IMR-90 (cell line): ENCODE measurements at places on chromosomes 6 and 20.

- H3K4me1 ChIP-seq: no peaks in the 10 kb centered on the region
- H3K27ac ChIP-seq: no peak overlapping the region; the same call in 1 of the 2 replicates
- 0 out of 2 replicates have a peak, but pooled peaks cover 1% of the 10 kb centered on the region for H3K27me3 ChIP-seq
Measured at GRCh38 chr6:14118091-14118439, 493 bp downstream of the CD83 start.

GRCh38 chr6:101840100-101840499 lies 446.6 kb downstream of the GRIK2 start:
- H3K4me1 ChIP-seq: no peaks in the 10 kb centered on the region
- H3K27me3 ChIP-seq: no peaks in the 10 kb centered on the region
- no peaks in the 10 kb centered on the region for H3K36me3 ChIP-seq
- H3K4me3 ChIP-seq: no peak overlapping the region
- H3K27ac ChIP-seq: no peak overlapping the region

DNA sequence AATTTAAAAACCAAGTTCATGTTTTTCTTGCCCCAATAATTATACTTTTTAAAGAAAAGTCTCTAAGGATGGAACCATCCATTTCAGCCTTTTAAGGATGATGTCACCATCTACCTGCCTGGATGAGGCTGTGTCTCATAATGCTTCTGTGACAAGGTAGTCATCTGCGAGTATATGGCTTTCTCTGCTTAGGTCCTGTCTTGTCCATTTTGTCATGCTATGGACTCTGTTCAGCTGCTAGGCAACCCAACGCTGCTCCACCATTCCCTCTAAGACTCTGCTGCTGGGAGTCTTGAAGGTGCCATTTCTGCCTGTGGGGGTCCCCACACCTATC lies 459.8 kb upstream of the RUNX2 start:
- H3K27ac ChIP-seq: no peak overlapping the region
- H3K4me3 ChIP-seq: no peak overlapping the region
- H3K27me3 ChIP-seq: no peaks in the 10 kb centered on the region
- DNase-seq: no peak
- no peaks in the 10 kb centered on the region for H3K36me3 ChIP-seq

GRCh38 chr20:1426231-1426849 lies 33.5 kb upstream of the FKBP1A start:
- peaks cover 7% of the 10 kb centered on the region for H3K4me1 ChIP-seq
- H3K36me3 ChIP-seq: no peaks in the 10 kb centered on the region
- no peak overlapping the region for H3K27ac ChIP-seq
- no peak for DNase-seq
- no peaks in the 10 kb centered on the region for H3K27me3 ChIP-seq

GRCh38 chr6:166469426-166469961 lies 86.8 kb upstream of the MPC1 start:
- H3K36me3 ChIP-seq: peaks cover 40% of the 10 kb centered on the region
- no peak overlapping the region for H3K4me3 ChIP-seq
- no peak overlapping the region for H3K27ac ChIP-seq
- DNase-seq: no peak

- no peak overlapping the region for H3K4me3 ChIP-seq
- H3K4me1 ChIP-seq: no peaks in the 10 kb centered on the region
- H3K27me3 ChIP-seq: no peaks in the 10 kb centered on the region
- peaks cover 8% of the 10 kb centered on the region for H3K36me3 ChIP-seq
Measured at GRCh38 chr20:37755665-37756064, 61.8 kb downstream of the CTNNBL1 start.

GRCh38 chr6:20811109-20811761 lies 277.0 kb downstream of the CDKAL1 start:
- H3K4me1 ChIP-seq: peaks cover 6% of the 10 kb centered on the region
- H3K27me3 ChIP-seq: no peaks in the 10 kb centered on the region
- H3K36me3 ChIP-seq: no peaks in the 10 kb centered on the region

DNA sequence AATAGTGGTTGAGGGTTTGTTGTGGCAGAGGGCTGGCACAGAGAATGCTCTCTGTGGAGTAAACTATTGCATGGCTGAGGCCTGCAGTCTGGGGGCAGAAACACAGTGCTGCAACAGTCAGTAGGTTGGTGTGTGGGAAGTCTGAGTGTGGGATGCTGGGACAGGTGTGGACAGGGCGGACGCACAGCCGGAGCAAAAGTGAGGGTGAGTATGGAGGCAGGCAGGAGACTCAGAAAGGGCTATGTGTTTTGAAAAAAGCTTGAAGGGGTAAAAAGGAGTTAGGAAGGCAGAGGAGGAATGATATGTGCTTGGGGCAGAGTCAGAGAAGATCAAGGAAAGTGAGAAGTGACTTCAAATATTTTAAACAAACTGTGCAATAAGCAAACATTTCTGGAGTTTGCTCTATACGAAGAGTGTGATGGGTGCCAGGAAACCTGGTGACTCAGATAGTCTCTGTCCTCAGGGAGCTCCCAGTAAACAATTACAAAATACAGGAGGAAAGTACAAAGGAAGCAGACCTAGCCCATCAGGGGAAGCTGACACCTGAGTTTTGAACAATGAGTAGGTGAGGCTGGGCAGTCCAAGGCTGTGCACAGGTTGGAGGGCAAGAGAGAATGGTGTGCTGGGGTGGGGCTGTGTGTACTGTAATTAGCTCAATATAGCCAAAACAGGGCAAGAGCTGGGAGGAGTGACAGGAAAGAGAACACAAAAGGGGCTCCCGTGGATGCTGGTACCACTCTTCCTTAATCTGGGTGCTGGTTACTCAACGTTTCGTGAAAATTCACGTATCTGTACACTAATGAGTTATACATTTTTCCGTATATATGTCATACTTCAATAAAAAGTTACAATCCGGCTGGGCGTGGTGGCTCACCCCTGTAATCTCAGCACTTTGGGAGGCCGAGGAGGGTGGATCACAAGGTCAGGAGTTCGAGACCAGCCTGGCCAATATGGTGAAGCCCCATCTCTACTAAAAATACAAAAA lies 55.2 kb downstream of the PIGU start:
- DNase-seq: peak; percentile 64
- H3K36me3 ChIP-seq: no peaks in the 10 kb centered on the region
- no peak overlapping the region for H3K4me3 ChIP-seq
- no peak overlapping the region for H3K27ac ChIP-seq

DNA sequence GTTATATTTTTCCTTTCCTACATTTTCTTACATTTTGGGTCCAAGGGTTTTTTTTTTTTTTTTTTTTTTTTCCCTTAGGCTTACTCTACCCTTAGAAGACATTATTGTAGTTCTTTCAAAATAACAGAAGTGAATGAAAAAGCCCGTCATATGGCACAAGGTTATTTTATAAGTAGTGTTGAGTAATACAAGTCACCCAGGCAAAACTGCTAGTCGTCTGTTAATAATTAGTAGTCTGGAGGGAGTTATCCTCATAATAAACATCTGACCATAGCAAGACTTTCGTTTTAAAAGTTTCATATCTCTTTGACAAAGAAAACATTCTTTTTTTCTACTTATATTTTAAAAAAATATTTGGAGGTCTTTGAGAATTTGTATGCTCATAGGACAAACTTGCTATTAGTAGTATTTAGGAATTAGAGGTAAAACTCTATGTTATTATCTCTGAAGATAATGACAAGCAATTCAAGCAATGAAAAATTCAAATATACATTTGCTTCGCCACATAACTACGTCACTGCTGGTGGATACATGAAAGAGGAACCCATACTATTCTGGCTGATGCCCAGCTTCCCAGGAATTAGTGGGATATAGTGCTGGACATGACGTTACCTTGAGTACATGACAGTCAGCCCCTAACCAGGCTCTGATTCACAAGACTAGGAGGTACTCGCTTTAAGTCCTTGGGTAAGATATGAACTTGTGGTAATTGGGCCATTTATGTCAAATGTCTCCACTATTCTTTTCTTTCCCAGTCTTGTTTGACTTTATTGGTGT lies 532.8 kb downstream of the GRIK2 start:
- no peaks in the 10 kb centered on the region for H3K27me3 ChIP-seq
- H3K4me3 ChIP-seq: no peak overlapping the region
- no peaks in the 10 kb centered on the region for H3K4me1 ChIP-seq
- no peak overlapping the region for H3K27ac ChIP-seq
- H3K36me3 ChIP-seq: no peaks in the 10 kb centered on the region
- peak; percentile 25 for DNase-seq

GRCh38 chr6:5351552-5352210 lies 90.4 kb downstream of the FARS2 start:
- no peak for DNase-seq
- no peaks in the 10 kb centered on the region for H3K4me1 ChIP-seq
- no peak overlapping the region for H3K27ac ChIP-seq
- no peaks in the 10 kb centered on the region for H3K27me3 ChIP-seq

- H3K4me1 ChIP-seq: no peaks in the 10 kb centered on the region
- no peaks in the 10 kb centered on the region for H3K36me3 ChIP-seq
- no peak overlapping the region for H3K27ac ChIP-seq
- no peak for DNase-seq
Measured at GRCh38 chr6:39128106-39128505, 13.1 kb upstream of the SAYSD1 start.

- DNase-seq: no peak
- H3K36me3 ChIP-seq: peaks cover 6% of the 10 kb centered on the region
- H3K4me3 ChIP-seq: no peak overlapping the region
- no peaks in the 10 kb centered on the region for H3K27me3 ChIP-seq
- peaks cover 4% of the 10 kb centered on the region for H3K4me1 ChIP-seq
- H3K27ac ChIP-seq: no peak overlapping the region
Measured at GRCh38 chr20:32112841-32113240, 3.3 kb downstream of the TM9SF4 start.

DNA sequence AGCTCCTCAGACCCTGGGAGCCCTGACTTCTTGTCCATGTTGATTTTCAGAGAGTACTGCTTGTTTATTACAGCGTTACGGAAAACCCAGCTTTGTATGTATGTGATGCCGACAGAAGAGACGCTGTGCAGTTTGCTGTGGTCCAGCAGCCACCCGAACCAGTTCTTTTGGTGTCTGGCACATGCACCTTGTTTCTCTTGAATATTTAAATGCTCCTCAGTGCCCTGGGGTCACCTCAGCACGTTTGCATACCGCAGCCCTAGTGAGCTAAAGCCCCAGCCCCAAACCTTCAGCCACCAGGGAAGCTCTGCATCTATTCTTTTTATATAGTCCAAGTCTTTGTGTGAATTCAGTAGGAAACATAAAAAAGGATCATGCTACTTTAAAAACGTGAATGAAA lies 39.9 kb downstream of the AFDN start:
- H3K27ac ChIP-seq: no peak overlapping the region
- no peak for DNase-seq
- no peaks in the 10 kb centered on the region for H3K4me1 ChIP-seq
- H3K27me3 ChIP-seq: no peaks in the 10 kb centered on the region

DNA sequence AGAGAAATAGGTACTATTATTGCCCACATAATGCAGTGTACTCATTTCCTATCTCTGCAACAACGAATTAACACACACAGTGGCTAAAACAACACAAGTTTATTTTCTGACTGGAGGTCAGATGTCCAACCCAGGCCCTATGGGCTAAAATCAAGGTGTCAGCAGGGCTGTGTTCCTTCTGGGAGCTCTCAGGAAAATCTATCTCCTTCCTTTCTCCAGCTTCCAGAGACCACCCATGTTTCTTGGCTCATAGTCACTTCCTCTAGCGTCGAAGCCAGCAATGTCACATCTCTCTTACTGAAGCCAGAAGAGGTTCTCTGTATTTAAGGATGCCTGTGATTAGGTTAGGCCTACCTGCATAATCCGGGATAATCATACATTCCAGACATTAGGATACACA lies 60.9 kb upstream of the TOP1 start:
- no peaks in the 10 kb centered on the region for H3K27me3 ChIP-seq
- no peak overlapping the region for H3K4me3 ChIP-seq
- DNase-seq: no peak
- H3K36me3 ChIP-seq: no peaks in the 10 kb centered on the region
- H3K4me1 ChIP-seq: peaks cover 2% of the 10 kb centered on the region; the same call in 1 of the 2 replicates
- no peak overlapping the region for H3K27ac ChIP-seq

GRCh38 chr6:47788498-47788884 lies 6.7 kb downstream of the OPN5 start:
- no peaks in the 10 kb centered on the region for H3K36me3 ChIP-seq
- H3K4me3 ChIP-seq: no peak overlapping the region
- peaks cover 6% of the 10 kb centered on the region; the same call in 1 of the 2 replicates for H3K27me3 ChIP-seq
- H3K4me1 ChIP-seq: no peaks in the 10 kb centered on the region; the same call in 1 of the 2 replicates
- DNase-seq: no peak
- no peak overlapping the region for H3K27ac ChIP-seq

GRCh38 chr6:71107911-71108420 lies 151.1 kb upstream of the B3GAT2 start:
- no peaks in the 10 kb centered on the region for H3K36me3 ChIP-seq
- H3K4me3 ChIP-seq: peak overlapping the region; percentile 39; the same call in 1 of the 2 replicates
- no peak overlapping the region for H3K27ac ChIP-seq

DNA sequence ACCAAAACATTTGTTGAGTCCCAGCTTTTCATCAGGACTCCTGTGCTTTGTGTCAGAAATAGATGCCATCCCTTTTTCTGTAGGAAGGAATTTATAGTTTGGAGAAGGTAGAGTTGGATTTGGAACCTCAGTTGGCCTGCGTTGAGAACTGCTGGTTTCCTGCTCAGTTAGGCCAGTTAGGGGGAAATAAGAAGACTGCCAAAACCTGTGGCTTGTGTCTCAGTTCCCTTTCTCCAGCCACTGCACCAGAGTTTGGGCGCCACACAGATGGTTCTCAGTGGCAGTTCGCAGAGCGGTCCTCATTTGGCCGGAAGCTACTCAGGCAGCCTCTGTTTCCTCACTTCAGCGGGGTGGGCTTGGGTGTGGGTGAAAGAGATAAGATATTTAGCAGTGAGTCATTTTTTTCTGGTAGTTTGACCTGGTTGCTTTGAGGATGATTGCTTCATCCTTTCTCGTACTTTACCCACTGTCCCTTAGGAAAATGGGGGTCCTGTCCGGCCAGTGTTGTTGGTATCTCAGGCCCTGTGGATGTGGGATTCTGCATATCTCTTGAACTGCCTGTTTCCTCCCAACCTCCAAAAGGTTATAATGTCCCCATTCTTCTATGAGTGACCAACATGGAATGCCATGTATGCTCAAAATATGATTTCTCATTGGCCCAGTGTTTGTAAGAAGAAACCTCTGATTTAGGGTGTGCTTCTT lies 53.7 kb downstream of the JARID2 start:
- H3K4me3 ChIP-seq: no peak overlapping the region
- no peaks in the 10 kb centered on the region for H3K36me3 ChIP-seq
- H3K4me1 ChIP-seq: peaks cover 15% of the 10 kb centered on the region
- H3K27ac ChIP-seq: no peak overlapping the region

GRCh38 chr6:160978141-160978901 lies 13.2 kb upstream of the MAP3K4 start:
- H3K4me3 ChIP-seq: no peak overlapping the region
- peaks cover 24% of the 10 kb centered on the region for H3K4me1 ChIP-seq
- DNase-seq: peak; percentile 68
- peaks cover 2% of the 10 kb centered on the region; the same call in 1 of the 2 replicates for H3K27me3 ChIP-seq

- H3K4me3 ChIP-seq: no peak overlapping the region
- DNase-seq: peak; percentile 57
- H3K36me3 ChIP-seq: no peaks in the 10 kb centered on the region
- H3K4me1 ChIP-seq: no peaks in the 10 kb centered on the region
- H3K27me3 ChIP-seq: peaks cover 3% of the 10 kb centered on the region
- no peak overlapping the region for H3K27ac ChIP-seq
Measured at GRCh38 chr6:97394160-97394748, 111.2 kb upstream of the MMS22L start.

- H3K27me3 ChIP-seq: no peaks in the 10 kb centered on the region
- H3K36me3 ChIP-seq: no peaks in the 10 kb centered on the region
- DNase-seq: no peak
- H3K4me3 ChIP-seq: no peak overlapping the region
- no peaks in the 10 kb centered on the region for H3K4me1 ChIP-seq
Measured at GRCh38 chr6:98324446-98324845, 509.9 kb upstream of the POU3F2 start.

GRCh38 chr6:26299286-26300042 lies 65.5 kb upstream of the BTN3A2 start:
- no peaks in the 10 kb centered on the region for H3K27me3 ChIP-seq
- no peak overlapping the region for H3K27ac ChIP-seq
- H3K4me1 ChIP-seq: peaks cover 7% of the 10 kb centered on the region; the same call in 1 of the 2 replicates
- no peak for DNase-seq
- no peaks in the 10 kb centered on the region for H3K36me3 ChIP-seq
- H3K4me3 ChIP-seq: no peak overlapping the region
